ENCODE measurements at places on chromosomes 7 and 10.

- DNase-seq = no peak
Measured at GRCh38 chr10:97060441-97061084, 125.2 kb downstream of the SLIT1 start.

- DNase-seq = no peak
Measured at GRCh38 chr7:155728116-155728515, 83.7 kb downstream of the RBM33 start.

DNA sequence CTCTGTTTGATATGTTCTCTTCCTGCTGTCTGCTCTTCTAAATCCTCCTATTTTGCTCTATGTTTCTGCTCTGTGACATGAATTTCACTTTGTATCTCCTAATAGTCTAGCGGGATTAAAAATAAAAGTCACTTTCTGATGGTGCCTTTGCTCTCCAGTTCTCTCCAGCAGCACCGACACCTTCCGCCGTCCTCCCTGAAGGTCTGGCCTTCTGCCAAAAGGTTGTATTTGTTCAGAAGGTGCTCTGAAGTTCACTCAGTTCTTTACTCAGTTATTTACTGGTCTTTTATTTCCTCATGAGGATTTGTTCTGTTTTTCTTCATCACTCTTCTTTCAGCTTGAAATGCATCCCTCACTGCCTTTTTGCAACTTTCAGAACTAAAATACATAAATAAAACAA, 11.2 kb upstream of the EPHA1 start:
- DNase-seq = peak; percentile 56

- DNase-seq = peak; percentile 34
Measured at GRCh38 chr7:35263396-35263795, 9.5 kb upstream of the TBX20 start.

GRCh38 chr10:86446987-86447386, 74.6 kb downstream of the WAPL start:
- DNase-seq = no peak

- no peak for DNase-seq
Measured at GRCh38 chr10:102796407-102797176, 40.6 kb downstream of the CYP17A1 start.

DNA sequence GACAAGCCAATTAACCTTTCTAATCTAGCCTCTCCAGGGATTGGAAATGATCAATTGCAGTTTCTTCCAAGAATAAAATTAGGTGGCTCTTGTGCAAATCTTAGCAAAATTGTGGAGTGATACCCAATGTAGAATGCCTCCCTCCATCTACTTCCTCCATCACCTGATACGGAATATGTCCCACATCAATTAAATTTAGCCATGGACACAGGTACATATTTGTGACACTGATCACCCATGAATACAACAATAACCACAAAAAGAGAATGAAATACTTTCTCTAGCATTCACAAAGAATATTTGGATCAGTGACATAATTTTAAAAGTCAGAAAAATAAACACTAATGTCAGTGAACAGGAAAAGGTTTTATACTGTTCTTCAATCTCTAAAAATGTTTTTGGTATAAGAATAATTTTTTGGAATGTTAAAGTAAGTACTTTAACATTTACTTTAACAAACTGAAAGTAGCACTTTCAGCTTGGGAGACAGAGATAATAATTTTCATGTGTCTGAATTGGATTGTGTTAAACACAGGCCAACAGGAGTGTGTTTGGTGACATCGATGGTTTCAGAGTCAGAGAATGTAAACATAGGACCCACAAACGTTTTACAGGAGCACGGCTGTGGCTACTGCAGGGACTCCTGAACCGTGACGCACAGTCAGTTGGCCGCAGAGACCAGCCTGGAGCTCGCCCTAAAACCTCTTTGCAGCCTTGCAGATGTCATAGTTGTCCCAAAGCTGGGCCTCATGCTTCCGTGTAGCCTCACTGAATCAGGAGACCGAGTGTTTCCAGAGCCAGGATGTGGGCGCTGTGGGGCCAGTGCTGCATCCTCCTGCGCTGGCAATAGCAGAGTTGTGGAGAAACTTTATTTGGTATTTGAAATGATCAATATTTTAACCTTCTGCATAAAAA, 7.2 kb downstream of the RBM20 start:
- DNase-seq = no peak

DNA sequence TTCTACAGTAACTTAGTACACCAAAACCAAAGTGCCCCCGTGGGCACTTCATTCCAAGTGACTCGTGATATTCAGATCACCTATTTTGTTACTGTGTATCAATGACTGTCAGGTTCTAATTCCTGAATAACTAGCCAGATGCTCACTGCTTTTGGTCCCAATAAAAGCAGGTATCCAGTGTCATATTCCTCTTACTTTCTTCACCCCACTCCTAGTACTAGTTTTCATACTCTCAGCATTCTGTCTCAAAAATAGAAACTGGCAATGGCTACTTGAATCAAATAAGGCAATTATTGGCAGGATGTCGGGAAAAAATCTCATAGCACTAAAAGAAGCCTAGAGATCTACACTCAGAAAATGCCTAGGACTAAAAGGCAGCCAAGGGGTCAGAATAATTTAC, 84.6 kb downstream of the ZNF467 start:
- DNase-seq = no peak

- DNase-seq = peak; percentile 38
Measured at GRCh38 chr10:49395741-49396665, at the start of gene DRGX. TSS of gene DRGX (minus strand) at chr10:49396089. CDS start at chr10:49395440, 649 bp downstream.

DNA sequence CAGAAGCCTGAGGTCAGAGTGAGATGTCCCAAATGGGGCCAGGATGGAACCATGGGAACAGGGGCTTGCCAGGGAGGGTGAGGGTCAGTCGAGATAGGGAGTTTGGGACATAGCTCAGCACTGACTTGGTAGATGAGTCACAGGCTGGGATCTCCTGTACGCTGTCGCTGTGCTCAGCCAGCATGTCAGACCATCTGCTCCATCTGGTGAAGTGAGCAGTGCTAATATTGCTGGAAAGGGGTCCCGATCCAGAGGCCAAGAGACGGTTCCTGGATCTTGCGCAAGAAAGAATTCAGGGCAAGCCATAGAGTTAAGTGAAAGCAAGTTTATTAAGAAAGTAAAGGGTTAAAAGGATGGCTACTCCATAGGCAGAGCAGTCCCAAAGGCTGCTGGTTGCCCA, 505.6 kb downstream of the GALNT17 start:
- DNase-seq = no peak

GRCh38 chr10:80196270-80196949, 8.9 kb downstream of the ANXA11 start:
- peak; percentile 82 for DNase-seq

GRCh38 chr7:113285411-113285810, 167.1 kb upstream of the SMIM30 start:
- no peak for DNase-seq

GRCh38 chr7:107035446-107035845, 9.1 kb upstream of the PRKAR2B start:
- DNase-seq = no peak

DNA sequence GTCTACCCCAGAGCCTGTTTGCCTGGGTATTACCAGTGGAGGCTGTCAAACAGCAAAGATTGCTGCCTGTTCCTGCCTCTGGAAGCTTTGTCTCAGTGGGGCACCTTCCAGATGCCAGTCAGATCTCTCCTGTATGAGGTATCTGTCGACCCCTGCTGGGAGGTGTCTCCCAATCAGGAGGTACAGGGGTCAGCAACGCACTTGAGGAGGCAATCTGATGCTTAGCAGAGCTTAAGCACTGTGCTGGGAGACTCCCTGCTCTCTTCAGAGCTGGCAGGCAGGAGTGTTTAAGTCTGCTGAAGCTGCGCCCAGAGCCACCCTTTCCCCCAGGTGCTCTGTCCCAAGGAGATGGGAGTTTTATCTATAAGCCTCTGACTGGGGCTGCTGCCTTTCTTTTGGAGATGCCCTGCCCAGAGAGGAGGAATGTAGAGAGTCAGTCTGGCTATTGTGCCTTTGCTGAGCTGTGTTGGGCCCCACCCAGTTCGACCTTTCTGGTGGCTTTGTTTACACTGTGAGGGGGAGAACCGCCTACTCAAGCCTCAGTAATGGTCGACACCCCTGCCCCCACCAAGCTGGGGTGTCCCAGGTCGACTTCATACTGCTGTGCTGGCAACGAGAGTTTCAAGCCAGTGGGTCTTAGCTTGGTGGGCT, 62.2 kb downstream of the PPP1R9A start:
- peak; percentile 10 for DNase-seq

GRCh38 chr10:80462981-80463741, 9.1 kb downstream of the TSPAN14 start:
- peak; percentile 74 for DNase-seq

DNA sequence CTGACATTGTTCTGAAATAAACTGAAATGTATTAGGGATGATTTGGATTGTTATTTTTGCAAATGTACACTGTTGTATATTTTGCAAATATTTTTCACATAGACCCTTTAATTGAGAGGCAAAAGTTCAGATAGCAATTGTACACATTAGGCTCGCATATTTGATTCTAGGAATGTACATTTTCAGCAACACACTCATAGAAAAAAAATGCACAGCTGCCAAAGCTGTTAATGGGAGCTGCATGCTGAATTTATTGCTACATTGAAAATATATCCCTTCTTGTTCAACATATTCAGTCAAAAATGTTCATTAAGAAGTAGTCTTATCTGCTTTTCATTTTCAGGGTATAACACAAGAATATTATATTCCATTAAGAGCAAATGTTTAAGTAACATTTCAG, 512.9 kb downstream of the ATRNL1 start:
- no peak for DNase-seq

DNA sequence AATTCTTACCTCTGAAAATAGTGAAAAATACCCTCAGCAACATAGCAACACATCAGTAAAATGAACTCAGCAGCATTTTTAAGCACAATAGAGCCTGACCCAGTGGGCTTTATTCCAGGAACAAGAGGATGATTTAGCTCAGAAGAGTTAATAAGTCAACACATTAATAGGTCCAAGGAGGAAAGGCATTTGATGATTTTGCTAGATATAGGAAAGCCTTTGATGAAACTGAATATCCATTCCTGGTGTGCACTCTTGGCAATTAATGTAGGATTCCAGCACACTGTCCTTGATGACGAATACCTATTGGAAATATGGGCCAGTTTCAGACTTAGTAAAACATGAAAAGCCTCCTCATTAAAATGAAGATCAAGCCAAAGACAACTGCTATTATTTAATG, 42.5 kb downstream of the RASGEF1A start:
- no peak for DNase-seq

GRCh38 chr7:27593226-27593625, 69.5 kb downstream of the HIBADH start:
- no peak for DNase-seq

DNA sequence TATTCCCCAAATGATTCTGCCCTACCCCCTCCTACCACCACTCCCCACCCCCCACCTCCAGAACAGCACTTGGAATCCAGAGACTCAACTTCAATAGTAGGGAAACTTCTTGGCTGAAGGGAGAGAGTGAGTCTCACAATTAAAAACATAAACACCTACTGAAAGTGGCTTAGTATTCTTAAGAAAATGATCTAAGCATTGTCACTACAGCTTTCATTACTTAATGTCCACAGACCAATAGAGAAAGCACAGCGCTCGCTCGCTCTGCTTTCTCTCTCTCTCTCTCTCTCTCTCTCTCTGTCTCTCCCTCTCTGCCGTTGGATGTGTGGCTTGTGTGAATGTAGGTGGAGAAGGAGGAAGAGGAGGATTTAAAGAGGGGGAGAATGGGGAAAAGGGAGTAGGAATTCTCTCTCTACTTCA, 1.5 kb upstream of the SEMA3A start:
- peak; percentile 31 for DNase-seq

- no peak for DNase-seq
Measured at GRCh38 chr7:105118612-105119600, 104.9 kb downstream of the KMT2E start.

DNA sequence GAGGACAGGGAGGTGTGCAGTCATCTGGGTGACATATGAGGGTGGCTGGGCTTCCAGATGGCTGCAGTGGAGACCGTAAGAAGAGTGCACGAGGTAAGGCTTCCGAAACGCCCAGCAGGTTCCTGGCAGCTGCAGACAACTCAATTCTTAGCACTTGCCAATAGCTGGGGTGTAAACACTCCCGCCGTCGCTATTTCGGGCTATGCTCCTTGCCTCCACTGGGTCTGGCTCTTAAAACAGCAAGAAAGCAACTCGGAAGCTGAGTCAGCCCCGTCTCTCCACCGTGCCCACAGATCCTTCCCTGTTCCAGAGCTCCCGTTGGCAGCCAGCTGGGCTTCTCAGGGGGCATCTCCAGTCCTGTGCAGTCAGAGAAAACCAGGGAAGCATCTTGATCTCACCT, 6.1 kb upstream of the PDGFA start:
- no peak for DNase-seq

- DNase-seq = no peak
Measured at GRCh38 chr10:86062647-86063145, 303.9 kb downstream of the GRID1 start.

DNA sequence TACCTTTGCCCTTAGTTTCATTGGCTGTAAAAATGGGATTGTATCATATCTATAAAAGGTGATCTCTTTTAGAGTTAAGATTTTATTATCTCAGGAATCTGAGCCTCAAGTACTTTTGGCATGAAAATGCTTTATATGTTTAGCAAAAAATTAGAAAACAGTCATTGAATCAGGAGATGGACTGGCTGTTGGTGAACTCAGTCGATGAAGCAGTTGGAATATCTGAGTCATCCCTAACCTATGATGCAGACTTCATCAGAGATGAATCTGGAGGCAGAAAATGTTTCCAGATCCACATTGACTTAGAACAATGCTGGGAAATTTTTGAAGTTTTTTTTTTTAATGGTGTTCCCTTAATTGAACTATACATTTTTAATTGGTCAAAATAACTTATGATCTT, 228.5 kb downstream of the SLC25A13 start:
- DNase-seq = peak; percentile 55

- DNase-seq = no peak
Measured at GRCh38 chr10:74000892-74001669, 3.2 kb downstream of the VCL start.

DNA sequence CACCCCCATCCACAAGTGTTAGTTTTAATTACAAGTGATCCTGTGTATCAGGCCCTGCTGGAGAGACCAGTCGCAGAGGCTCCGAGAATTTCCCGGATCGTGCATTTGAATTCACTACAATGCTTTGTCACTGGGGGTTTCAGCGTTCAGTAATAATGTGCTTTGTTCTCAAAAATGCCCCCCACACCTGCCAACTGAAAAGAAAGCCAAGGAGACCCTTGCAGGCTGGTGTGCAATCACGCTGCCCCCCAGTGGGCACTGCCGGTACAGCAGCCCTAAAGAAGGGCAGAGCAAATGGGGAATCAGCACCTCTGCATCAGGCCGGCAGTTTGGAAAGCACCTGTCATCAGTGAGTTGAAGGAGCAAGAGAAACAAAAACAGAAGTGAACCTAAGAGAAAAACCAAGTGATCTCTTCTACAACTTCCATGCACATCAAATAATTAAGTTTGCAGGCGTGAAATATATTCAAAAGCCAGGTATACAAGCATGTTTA, 177.6 kb downstream of the PARD3 start:
- peak; percentile 71 for DNase-seq

DNA sequence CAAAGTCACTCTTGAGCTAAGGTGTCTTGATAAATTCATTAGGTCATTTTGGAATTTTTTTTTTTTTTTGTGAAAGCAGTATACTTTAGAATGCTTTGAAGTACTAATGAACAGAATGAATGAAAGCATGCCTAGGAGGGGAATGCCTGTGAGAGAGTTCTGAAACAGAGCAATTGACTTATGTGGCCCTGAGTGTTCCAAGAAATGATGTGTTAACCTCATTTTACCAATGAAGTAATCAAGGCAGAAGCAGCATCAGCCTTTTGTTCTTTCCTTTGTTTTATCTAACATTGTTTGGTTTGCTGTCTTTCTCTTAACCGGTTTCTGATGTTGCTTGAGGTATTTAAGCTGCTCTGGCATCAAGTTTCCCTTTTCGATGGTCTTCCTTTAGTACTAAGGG, 154.6 kb upstream of the HGF start:
- no peak for DNase-seq

GRCh38 chr10:33412653-33413361, 78.3 kb upstream of the NRP1 start:
- no peak for DNase-seq

Measured in NCI-H69 (cell line).